ENCODE measurements at places on chromosomes 2 and 18.
A peak's percentile ranks its signal among the peaks of the same experiment; 100 is the strongest.

- DNase-seq, result peak; percentile 23
Measured at GRCh38 chr18:11850821-11851145, 430 bp upstream of the CHMP1B start.

DNA sequence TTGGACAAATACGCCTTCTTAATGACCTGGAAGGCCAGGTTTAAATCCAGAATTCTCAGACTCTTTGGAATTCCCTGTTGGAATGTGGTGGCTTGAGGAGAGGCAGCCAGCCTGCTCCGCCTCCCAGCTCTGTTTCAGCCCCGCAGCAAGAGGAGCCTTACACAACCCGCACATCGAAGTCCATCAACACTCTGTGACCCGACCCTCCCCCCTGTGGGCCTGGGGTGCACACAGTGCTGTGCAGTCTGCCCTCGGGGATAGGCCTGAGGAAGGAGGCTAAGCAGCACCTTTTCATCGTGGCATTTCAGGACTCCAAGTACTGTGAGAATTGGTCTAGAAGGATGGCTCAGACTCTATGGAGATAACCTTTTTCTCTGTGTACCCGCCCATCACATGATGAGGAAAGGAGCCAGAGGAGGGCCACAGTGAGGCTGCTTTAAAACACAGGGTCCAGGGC lies 73.7 kb downstream of the GREB1L start:
- DNase-seq, result no peak

DNA sequence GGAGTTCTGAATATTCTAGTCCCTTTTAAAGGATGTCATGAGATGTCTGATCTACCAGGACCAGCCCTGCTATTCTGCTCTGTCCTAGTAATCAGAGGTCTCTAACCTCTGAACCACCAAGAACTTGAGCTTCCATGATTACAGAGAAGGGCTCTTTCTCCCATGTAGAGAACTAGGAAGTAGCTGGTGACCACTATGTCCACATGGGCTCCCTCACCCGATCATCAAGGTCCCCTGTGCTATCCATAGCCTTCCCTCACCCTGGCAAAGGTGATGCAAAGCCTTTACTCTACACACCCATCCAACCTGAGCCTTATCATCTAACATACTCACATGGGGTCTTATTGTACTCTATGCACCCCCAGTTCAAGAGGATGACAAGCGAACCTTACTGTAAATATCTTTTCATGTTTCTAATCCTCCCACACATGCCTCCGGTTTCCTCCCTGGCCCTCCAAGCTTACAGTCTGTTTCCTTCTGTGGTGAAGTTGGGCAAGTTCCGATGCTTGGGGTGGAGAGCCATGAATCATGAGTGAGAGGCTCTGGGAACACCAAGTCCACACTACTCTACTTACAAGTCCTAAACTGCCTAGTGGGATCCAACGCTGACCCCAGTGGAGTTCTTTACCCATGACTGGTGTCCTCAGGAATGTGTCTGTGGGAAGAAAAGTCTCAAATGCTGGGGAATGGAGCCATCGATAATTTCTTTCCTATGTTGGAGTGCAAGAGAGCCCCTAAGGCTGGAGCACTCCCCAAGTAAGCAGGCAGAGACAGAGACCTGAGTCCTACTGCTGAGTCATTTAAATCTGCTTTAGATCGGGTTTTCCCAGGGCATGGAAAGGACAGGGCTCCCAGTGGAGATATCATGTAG lies 73.3 kb upstream of the KLF7 start:
- no peak for DNase-seq

GRCh38 chr2:157480182-157480961 lies 36.5 kb upstream of the CYTIP start:
- DNase-seq, result no peak

- no peak for DNase-seq
Measured at GRCh38 chr2:210591663-210592062, 35.3 kb downstream of the CPS1 start.

DNA sequence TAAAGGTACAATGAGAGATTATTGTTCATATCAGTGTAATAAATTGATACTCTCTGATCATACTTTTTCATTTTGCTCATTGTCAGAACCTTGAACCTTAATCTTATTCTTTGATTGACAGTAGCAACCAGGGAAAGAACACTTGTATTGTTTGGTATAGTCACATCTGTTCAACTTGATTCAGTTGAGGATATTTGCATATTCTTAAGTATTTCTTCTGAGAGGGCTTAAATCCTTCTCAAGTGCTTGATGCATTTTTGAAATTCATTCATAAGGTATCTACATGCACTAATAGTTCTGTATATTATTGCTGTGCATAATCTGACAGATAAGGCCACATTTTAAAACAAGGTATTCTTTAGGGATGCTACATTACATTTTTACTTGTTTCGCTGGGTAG lies 118.9 kb downstream of the EHBP1 start:
- DNase-seq, result no peak

- peak; percentile 45 for DNase-seq
Measured at GRCh38 chr2:24228470-24228869, 53.6 kb downstream of the FAM228A start.

DNA sequence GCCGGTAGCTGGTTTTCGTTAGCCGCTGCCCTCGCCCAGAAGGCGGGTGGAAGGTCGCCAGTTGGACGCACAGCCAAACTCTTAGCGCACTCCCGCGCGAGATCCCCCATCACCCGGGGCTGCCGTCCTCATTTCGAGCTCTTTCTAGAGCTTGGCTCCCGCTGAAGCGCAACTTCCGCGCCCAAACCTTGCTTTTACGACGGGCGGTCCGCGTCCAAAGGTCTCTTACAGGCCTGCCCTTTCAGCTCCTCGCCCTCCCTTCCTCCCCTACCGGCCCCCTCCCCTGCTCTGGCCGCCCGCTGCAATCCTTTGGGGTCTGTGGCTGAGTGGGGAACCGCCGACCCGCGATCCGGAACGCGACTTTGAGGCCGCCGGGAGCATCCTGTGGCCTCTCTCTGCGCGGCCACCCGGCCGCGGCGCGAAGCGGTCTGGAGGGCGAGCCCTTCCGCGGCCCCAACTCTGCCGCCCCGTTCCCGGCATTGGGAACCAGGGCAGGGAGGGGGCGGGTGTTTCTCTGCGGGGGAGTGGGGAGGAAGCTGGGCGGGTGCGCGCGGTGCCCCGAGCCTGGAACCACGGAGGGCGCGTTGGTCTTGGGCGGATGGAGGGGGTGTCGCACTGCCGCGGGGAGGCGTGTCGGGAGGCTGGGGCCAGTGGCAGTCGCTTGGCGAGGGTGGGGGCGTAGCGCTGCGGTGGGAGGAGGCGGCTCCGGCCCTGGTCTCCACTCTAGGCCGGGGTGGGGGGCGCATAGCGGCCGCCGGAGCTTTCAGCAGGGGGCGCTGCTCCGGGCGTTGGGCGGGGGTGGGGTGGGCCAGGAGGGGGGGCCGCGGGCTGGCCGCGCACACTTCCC lies at the start of gene GDF7:
GDF7 (plus strand) TSS at position 841 of the 847 bp plus-strand sequence. CDS start 96 bp downstream, outside the sequence.
- DNase-seq, result no peak

GRCh38 chr18:48917579-48918517 lies 32.9 kb downstream of the SMAD7 start:
- DNase-seq, result no peak

DNA sequence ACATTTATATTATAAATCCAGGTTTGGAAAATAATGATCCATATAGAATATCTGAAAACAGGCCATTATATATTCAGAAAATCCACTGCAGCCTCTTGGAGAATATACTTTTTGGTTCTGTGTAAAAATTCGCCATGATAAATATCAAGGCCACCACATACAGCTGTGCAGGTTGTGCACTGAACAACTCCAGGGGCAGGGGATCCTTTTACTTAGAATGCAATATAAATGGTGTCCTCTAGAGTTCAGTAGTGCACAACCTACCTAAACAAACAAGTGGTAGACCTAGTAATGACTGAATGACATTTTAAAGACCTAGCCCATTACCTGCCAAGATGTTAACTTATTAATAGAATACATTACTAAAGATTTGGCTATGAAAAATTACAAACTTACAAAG lies 22.4 kb downstream of the MOGAT1 start:
- no peak for DNase-seq
